Left forelimb (tissue), 1 donor: ENCODE measurements at places on chromosomes 13 and 19.

DNA sequence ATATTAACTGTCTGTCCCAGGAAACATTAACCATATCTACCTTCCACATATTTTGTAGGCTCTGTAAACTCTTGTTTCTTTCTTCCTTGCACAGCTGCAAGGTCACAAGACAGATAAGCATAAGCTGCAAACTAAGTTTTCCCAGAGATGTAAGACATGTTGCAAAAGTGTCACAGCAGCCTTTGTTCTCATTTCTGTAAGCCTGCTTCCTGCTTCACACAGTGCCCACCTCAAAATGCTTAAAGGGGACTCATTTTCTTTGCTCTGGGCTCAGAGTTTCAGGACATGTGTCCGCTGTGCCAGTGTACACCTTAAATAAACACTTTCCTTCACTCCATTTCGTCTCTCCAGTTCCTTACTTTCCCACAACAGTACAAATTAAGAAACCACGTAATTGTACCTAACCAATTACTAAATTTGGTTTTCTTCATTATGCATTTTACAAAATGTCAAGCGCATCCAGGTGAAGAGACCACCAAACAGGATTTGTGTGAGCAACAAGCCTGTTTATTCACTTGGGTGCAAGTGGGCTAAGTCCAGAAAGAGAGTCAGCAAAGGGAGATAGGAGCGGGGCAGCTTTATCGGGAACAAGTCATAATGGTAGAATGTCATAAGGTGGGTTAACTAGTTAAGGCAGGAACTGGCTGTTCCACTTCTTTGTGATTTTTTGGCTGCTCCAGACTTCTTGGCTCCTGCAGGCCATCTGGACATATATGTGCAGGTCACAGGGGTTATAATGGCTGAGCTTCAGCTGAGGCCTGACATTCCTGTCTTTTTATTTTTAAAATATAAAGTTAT is 12.7 kb upstream of the ZNF431 start:
- DNase-seq = no peak

- DNase-seq = no peak
Measured at GRCh38 chr19:53883231-53883661, 1.2 kb downstream of the PRKCG start.

DNA sequence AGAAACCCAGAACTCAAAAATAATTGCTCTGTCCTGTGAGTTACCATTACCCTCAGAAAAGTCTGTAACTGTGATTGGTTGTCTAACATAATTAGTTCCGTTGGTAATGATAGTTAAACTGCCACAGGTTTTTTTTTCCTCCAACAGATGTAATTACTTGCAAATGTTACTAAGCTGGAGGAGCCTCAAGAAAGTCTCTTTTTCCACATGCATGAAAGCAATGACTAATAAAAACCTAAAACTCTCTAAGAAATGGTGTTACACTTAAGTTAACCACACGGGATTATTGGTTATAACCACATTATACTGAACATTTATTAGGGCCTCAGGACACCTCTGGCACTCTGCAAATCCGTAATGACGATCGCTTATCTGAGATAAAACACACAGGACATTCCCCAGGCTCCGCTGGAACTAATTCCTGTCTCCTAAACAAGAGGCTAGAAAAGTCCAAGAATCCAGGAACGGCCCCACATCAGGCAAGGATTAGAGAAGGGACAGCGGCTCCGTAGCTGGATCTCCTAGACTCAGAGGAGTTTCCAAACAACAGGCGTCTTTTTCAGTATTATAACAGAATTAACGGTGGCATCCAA is 753 bp downstream of the ZNF235 start:
- no peak for DNase-seq

DNA sequence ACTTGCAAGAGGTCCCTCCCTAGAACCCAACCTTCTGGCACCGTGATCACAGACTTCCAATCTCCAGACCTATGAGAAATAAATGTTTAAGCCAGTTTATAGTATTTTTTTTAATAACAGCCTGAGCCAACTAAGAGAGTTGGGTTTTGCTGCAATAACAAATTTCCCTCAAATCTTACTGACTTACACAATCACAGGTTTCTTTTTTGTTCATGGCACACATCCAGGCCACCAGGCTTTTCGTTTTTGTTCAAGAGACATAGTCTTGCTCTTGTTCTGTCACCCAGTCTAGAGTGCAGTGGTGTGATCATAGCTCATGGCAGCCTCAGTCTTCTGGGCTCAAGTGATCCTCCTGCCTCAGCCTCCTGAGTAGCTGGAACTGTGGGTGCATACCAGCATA is 2.0 kb upstream of the SELENOV start:
- no peak for DNase-seq

GRCh38 chr13:90055121-90055520 is 1292.4 kb upstream of the MIR17HG start:
- no peak for DNase-seq

DNA sequence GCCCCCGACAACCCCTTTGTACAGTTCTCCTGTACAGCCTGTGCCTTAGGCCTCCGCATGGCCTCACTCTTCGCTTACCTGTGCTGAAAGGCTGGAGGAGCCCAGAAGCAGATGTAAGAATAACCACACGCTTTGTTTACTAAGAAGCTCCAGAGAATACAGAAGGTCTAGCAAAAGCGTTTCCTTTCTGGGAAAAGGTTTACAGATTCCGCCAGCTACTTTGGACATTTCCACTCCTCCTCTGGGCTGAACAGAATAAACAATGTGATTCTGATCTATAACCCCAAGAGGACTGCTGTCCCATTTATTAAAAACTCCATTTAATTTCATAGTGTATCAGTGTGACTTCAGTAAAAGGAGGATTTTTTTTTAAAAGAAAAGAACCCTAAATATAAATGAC is 339.2 kb downstream of the DNAJC15 start:
- no peak for DNase-seq

DNA sequence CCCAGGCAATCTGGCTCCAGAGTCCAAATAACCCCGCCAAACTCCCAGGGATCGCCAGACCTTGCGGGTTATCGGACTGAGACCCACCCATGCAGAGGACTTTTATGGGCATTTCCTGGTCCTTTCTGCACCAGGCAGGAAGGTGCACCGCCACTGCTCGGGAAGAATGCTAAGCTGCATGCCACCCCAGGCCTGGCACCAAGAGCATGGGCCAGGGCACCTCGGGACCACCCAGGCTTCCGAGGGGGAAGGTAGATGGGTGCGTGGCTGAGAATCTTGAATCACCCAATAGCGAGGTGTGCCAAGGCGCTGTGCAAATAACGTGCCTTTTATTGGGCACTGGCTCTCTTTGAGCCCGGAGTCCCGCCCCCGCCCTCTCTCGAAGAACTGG is 422 bp upstream of the ZNF575 start:
- DNase-seq = peak; percentile 75

DNA sequence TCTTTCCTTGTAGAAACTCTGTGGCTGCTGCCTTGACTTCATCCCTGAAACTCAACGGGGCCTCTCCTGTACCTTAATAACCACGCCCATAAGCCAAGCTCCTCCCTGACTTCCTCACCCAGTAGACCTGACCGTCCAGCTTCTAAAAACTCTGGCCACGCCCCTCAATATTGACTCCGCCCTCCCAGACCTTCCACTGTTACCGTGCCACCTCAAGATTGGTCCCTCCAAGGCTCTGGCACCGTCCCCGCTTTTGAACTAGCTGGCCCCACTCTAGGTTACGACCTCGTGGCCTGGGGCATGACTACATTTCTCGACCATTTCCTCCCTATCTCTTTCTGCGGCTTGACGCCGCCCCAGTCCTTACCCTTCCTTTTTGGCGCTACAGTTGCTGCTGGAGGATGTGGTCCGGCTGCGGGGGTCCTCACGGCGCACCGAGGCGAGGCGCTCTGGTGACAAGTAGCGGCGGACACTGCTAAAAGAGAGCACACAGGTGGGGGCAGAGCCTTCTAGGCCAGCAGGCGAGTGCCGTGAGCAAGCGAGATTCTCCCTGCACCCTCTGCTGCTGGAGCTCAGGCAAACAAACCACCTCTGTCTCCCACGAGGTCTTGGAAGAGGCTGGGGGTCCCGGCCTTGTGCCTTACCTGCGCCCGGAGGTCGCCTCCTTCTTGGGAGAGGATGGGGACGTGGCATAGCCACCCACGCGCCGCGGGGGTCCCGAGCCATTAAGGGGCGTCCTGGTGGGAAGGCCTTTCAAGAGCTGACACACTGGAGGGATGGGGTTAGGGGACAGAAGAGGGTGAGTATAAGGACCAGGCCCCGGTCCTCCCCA is 2.3 kb upstream of the EML2 start:
- DNase-seq = no peak

GRCh38 chr13:103451656-103452055 is 385.4 kb upstream of the SLC10A2 start:
- no peak for DNase-seq

DNA sequence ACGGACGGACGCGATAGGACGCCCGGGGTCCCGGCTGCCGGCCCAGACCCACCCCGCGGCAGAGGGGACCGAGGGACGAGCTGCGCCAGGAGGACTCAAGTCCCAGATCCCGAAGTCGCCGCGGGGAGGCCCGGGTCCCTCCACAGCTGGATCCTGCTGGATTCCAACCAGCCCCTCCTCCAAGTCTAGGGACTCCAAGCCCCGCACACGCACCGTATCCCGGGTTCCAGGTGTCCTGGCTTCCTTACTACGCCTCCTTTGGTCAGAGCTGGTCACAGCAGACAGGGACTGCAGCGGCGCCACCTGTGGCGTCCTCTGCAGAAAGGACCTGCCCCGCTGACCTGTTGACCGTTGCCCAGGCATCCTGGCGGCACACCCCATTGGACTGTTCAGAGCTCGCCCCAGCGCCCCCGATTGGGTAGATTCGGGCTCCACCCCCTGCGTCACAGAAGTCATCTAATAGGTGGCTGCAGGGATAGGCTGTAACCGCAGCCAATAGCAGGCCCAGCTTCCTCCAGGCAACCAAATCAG is 29.0 kb upstream of the ZNF709 start:
- DNase-seq = no peak

- DNase-seq = no peak
Measured at GRCh38 chr13:48009284-48009683, 8.2 kb upstream of the SUCLA2 start.

DNA sequence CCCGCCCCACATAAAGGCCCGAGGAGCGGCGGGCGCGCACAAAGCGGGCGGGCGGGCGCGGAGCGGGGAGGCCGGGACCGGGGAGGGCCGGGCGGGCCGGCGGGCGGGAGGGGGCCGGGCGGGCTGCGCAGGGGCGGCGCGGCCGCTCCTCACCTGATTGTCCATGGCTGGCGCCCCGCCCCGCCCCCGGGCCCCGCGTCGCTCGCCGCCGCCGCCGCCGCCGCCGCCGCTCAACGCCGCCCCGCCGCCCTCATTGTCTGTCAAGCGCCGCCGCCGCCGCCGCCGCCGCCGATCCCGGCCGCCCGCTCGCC is 200 bp downstream of the MLLT1 start:
- DNase-seq = no peak

GRCh38 chr19:55066107-55066709 is 3.3 kb upstream of the RDH13 start:
- DNase-seq = no peak

DNA sequence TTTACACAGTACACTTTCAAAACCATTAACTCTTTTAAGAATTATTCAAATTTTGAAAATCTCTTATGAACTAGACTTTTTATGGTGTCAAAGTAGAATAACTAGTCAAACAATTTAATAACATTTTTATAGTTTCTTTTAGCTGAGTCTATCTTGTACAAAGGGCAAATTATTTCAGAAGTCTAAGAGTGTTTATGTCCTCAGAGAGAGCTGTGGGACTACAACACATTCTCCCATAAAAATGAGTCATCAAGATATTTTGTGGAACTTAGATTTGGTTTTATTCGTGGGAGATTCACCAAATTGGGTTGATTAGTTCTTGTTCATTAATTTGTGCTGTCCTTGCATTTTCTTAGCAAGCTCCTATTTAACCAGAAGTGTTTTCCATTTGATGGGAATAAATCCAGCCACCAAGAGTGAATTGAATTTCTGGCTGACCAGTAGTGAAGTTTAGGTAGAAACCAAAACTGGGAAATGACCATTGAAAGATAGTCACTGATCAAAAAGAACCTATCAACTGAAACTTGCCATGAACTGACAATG is 291.0 kb downstream of the DLEU7 start:
- no peak for DNase-seq

DNA sequence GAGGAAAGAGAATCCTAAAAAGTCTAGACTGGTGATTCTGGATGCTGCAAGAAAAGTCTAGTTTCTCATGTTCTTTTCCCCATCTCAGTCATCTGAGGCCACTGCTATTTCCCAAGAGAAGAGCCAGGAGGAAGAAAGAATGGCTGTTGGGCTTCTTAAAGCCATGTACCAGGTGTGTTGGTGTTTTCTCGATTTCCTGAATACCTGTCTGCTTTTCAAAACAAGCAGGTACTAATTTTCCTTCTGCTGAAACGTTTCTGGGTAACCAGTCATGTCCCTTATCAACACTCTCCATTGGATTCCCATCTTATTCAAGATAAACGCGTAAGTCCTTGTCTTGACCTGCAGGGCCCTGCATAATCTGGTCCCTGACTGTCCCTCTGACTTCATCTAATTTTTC is 1.1 kb downstream of the ZNF570 start:
- DNase-seq = no peak

DNA sequence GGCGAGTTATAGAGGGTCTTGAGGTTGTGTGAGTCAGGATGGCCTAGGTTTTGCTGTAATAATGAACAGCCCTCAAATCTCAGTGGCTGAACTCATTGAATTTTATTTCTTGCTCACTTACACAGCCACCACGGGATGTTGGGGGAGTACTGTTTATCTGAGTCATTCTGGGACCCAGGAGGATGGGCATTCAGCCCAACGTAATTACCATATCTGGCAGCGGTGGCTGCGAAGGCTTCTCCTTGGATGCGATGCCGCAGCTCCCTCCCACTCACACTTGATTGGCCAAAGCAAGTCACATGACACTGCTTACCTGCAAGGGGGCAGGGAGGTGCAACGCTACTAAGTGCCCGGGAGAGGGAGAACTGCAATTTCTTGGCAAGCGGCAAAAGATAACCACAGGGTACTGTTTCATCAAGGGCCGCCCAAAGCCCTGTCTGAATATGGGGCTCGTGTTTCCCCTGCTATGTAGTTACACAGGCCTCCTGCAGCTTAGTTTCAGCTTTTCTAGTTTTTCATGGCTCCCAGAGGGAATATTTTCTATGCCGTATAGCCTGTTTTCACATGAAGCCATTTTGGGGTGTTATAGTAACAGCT is 19.9 kb downstream of the ZSWIM9 start:
- DNase-seq = no peak

- no peak for DNase-seq
Measured at GRCh38 chr19:9321338-9321737, 2.6 kb upstream of the ZNF559 start.

DNA sequence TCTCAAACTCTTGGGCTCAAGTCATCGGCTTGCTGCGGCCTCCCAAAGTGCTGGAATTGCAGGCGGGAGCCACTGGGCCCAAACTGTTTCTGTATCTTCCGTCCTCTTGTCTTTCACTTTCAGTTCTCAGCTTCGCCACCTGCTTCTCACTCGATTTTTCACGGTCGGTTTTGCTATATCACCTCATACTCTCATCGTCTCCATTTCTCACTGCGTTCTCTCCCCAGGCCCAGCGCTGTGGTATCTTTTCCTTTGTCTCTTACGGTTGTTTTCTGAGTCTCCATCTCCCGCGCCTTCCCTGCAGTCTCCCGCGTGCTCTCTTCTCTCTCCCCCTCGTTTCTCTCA is 14.9 kb downstream of the SSC5D start:
- DNase-seq = no peak
